Effector CD4-positive, alpha-beta T cell (primary cell): ENCODE measurements at places on chromosomes 4 and X.

- no peak for DNase-seq
These were observed 104.1 kb upstream of the DHX15 start for GRCh38 chr4:24688453-24688852.

GRCh38 chrX:150547375-150548115, 20.9 kb upstream of the MTM1 start:
- DNase-seq: no peak

DNA sequence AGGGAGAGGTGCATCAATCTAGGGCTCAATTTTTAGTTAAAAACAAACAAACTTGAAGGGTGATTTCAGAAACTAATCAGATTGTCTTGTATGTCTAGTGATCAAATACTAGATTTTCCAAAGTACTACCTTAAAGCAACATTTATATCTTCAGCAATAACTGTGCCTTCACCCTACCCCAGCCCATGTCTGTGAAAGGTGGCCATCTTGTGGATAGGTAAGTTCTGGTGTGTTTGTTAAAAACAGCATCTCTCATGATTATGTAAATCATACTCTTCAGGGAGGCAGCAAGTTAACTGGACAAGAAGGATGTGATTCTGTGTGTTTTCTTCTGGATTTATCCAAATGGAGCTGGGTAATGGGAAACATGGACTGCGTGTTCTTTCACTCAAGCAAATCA, 81.4 kb upstream of the ACSL1 start:
- no peak for DNase-seq

GRCh38 chr4:2746891-2747695, 9.0 kb downstream of the TNIP2 start:
- no peak for DNase-seq

DNA sequence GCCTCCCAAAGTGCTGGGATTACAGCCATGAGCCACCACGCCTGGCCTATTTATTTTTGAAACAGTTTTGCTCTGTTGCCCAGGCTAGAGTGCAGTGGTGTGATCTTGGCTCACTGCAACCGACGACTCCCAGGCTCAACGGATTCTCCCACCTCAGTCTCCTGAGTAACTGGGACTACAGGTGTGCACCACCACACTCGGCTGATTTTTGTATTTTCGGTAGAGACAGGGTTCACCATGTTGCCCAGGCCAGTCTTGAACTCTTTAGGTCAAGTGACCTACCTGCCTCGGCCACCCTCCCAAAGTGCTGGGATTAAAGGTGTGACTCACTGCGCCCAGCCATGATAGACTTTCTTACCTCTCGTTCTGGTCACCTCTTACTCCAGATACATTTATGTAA, 124.0 kb downstream of the UBE2K start:
- DNase-seq: no peak

DNA sequence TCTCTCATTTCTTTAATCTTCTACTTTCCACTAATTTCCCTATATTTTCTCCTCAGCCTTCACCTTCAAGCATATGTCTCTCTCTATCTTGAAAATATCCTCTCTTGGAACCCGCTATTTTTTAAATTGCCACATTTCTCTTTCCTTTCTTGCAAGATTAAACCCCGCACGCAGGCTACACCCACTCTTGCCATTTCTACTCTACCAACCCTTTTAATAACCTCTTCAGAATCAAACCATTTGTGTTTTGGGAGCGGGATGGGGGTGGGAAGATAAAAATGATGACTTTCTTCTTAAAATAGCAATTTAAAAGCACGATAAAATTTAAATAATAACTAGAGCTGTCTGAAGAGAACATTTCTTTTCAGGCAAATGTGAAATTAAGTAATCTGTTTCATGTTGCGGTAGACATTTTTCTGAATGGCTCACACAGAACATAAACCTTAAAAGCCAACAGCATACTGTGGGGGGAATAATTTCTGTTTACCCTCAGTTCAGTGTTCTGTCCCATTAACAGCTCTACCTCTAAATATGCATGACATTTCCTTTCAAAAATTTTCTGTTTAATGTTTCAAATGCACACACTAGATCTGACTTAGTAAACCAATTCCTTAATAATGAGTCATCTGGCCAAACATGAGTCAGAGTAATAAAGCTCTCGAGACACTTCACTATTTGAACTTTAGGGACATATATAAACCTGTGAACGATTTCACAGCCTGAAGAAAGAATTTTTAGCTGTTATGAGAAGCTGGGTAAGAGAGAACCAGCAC, 20.5 kb downstream of the ARSJ start:
- no peak for DNase-seq

DNA sequence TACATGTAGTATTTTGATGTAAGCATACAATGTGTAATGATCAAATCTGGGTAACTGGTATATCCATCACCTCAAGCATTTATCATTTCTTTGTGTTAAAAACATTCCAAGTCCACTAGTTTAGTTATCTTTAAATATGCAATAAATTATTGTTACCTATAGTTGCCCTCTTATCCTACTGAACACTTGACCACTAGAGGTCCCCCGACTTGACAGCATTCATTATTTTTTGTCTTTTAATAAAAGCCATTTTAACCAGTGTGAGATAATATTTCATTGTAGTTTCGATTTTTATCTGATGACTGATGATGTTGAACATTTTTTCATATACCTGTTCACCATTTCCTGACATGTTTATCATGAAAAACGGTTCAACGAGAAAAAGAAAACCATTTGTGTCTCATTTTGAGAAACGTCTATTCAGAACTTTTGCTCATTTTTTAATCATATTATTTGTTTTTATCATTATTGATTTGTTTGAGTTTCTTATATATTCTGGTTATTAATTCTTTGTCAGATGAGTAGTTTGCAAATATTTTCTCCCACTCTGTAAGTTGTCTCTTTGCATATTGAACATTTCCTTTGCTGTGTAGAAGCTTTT, 199.0 kb upstream of the CXXC4 start:
- no peak for DNase-seq

GRCh38 chr4:170325599-170325998, 235.8 kb upstream of the AADAT start:
- DNase-seq: no peak

- no peak for DNase-seq
These were observed 70.2 kb upstream of the BRWD3 start for GRCh38 chrX:80879916-80880315.

DNA sequence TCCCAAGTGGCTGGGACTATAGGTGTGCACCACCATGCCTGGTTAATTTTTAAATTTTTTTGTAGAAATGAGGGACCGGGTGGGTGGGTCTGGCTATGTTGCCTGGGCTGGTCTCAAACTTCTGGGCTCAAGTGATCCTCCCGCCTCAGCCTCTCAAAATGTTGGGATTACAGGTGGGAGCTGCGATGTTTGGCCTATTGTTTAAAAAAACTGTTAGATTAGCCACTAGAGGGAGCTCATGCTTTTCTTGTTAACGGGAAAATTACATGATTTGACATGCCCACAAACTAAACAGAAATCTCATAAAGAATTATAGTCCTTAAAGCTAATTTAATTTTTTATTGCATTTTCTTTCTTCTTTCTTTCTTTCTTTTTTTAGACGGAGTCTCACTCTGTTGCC, 5.0 kb upstream of the SDAD1 start:
- no peak for DNase-seq

GRCh38 chr4:123849495-123849894, 452.9 kb downstream of the SPRY1 start:
- DNase-seq: no peak

DNA sequence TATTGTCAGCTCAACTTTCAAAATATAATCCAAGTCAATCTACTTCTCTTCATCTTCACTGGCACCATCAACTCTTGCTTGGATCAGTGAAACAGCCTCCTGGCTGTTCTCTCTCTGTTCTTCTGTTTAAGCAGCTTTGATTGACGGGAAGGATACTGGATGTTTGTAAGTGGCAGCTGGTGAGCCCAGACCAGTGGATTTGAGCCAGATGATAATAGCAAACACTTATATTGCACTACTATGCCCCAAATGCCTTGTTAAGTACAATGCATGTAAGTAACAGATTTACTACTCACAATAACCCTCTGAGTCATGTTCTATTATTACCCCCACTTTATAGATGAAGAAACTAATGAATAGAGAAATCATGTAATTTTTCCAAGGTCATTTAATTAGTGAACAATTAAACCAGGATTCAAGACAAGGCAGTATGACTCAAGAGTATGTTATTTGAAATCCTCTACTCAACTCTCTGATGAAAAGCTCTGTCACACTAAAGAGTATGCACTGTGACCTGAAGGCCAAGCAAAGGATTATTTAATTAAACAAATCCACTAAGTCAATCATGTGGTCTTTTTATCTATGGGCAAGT, 44.8 kb downstream of the SPANXN3 start:
- DNase-seq: no peak

DNA sequence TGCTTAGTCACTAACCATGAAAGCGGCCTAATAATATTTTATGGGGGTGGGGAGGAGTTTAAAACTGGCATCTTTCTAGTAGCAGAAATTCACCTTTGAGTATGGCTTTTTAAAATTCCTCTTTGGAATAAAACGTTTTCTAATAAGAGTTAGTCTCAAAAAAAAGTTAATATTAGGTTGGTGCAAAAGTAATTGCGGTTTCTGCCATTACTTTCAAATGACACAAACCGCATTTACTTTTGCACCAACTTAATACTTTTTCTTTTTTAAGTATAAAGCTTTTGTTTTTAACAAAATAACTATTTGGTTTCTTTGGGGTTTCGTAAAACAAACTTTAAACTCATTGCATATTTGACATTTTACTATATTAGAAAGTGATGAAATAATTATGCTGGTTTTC, 68.4 kb downstream of the FBXO8 start:
- DNase-seq: no peak

GRCh38 chr4:109764376-109764775, 34.5 kb upstream of the PLA2G12A start:
- no peak for DNase-seq

DNA sequence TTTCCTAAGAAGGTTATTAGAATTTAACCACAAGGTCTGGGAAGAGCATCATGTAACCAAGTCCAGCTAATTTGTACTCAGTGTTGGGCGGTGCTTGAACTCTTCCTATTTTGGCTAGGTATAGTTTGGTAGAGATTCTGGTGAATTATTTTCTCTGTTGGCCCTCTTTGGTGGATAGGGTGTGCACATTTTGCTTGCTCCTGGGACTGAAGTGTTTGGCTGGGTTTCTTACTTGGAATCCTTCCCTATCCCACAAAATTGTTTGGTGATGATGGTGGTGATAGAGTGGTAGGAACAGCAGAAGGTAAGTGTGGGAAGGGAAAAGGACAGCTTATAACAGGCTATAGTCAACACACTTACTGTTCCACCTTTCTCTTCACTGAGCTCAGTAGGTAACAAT, 194.8 kb upstream of the GPC4 start:
- no peak for DNase-seq

DNA sequence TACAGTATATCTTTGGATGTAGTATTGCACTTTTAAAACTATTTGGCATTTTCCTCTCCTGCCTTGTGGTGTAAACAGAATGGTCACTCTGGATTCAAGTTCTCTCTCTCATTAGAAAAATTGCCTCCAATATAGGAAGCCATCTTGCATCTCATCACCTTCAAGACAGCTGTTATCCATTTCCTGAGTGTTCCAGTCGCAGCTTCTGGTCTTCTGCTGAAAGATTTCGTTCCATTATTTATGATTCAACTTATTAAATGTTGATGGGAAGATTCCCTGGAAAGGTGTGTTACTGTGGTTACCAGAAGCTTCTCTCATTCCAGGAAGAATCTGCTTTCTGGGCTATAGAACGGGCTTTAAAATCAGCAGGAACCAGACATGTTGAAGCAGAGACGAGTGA, 568.3 kb upstream of the SLIT2 start:
- no peak for DNase-seq

GRCh38 chr4:88283661-88284438, 511 bp downstream of the PPM1K start:
- peak; percentile 67 for DNase-seq

- no peak for DNase-seq
These were observed 30.1 kb downstream of the SUV39H1 start for GRCh38 chrX:48726596-48726995.

DNA sequence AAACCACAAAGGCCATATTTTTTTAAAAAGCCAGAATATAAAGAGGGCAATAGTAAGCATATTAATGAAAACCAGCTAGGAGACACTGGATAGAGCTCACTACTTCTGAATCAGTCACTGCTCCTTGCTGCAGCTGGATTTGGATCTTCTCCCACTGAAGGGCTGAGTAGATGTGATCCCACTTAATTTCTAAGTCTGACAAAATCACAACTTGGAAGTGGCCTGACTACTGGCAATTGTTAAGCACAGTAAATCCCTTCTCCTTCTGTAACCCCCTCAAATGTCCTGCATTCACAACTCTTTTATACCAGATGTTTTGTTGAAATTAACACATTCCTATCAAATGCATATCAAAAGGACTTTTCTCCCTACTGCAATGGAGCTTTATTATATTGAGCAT, 72.9 kb downstream of the AMMECR1 start:
- no peak for DNase-seq

DNA sequence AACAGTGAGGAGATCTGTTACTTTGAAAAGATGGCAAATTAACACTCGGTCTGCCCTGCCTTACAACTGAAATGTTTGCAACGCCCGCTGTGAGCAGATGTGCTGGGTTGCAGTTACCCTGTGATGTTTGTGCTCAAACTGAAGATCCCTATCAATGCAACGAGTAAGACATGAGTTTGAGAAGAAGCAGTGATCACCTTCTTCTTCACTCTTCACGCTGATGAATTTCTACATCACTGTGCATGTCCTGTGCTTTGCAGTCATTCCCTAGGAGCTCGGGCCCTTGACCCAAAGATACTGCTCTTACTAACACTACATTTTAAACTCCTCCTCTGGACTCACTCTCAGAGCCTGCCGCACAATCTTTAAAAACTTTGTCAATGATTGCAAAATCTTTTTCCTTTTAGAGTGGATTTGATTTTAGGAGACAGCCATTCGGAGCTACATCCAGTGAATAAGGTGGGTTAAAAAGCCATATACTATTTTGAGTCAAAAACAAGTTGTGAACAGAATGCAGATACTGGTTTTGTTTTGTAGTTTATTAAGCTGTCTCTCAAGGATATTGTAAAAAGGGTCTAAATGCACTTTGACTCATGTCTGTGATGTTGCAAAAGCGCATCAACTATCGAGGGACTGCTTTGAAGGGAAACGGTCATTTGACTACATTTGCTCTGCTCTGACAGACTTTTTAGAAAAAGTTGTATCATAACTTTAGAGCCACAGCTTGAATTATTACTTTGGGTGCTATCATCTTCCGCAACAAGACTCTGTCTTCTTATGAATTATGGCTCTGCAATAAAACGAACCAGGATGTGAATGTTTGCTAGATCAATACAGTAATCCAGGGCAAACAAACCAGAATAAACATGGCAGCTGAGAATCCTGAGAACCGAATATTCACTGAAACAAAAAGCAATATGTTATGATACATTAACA, 5.7 kb upstream of the RHOH start:
- no peak for DNase-seq

DNA sequence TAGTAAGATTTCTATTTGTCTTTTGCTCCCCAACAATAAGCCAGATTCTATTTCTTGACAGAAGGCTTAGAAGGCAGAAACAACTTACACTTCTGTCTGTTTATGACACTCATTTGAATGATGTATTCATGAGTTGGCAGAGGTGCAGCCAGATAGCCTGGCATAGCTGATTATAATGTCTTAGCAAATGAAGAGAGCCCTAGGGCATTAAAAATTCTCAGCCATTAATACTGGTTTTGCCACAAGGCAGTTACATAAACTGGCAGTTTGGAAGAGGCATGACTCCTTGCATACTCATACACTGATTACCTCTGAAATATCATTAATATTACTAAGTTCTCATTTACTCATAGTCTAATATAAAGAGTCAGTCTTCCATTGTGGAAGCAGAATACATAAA, 728.5 kb upstream of the NDST4 start:
- DNase-seq: no peak
